ENCODE measurements at places on chromosomes 5 and 9.

DNA sequence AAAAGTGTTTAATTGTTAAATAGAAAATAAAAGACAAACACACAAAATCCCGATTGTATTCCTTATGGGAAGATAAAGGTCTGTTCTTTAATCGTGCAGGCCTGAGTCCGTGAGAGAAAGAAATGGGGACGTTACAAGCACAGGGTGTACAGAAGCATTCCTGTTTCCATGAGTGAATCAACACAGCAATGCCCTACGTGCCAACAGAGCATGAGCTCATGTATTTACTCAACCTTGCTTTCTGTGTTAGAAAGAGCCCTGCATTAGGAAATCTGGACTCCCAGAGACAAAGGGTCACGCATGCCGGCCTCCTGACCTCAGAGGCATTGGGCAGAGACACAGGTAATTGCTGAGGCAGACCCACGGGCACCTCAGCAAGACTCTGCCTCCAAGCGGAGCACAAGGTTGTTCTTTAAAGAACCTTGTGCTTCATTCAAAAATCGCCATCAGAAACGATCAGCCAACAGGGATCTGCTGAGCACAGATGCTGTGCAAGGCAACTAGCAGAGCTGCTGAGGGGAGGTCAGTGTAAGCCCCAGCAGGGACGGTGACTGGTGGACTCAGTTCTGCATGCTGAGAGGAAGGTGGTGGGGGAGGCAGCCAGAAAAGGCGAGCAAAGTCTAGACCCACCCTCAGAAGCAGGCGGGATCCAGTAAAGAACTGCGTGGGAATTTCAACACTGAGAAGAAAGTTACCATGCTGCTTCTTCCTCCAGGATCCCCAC lies 101.0 kb downstream of the TLE1 start:
- no peak for DNase-seq

DNA sequence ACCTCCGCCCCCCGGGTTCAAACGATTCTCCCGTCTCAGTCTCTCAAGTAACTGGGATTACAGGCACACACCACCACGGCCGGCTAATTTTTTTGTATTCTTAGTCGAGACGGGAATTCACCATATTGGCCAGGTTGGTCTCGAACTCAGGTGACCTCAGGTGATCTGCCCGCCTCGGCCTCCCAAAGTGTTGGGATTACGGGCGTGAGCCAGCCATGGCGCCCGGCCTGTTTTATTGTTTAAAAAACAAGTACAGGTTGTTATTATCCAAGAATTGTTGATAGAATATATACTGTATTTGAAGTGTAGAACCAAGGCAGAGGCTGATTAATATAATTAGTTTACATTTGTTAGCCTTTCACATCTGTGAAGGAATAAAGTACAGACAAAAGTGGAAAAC lies 8.9 kb downstream of the PARP8 start:
- DNase-seq, result no peak

DNA sequence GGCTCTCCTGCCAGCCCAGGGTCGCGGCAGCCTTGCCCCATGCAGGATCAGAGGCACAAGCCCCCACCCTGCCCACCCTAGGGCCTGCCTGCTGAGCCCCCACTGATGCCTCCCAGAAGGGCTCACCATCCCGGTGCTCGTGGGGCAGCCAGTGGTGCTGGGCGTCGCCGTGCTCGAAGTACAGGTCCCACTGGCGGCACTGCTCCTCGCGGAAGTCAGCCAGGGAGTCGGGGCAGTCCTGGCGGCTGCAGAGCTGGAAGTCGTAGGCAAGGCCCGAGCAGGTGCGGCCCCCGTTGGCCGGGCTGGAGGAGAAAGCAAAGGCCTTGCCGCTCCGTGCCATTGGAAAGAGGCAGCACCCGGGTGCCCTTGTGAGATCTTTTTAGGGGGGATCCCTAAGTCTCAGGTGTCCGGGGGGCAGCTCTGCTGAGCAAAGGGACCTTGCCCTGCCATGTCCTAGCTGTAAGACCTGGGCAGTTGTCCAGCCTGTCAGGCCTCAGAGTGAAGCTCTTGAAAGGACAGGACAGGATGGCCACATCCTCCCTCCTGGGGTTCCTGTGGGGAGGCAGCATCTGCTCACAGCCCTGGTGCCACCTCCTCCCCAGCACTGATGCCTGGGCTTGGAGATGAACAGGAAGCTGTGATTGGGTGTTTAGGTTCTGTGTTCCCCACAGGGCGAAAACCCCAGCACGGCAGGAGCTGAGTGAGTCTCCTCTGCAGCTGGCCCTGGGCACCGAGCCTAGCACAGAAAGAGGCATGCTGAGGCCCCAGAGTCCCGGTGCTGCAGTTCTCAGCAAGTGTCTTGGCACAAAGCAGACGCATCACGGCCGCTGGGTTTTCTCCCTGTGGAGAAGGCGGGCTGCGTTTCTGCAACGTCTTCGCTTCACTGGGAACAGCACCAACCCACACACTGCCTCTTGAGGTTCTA lies 77.7 kb downstream of the ZNF354C start:
- DNase-seq, result no peak

- DNase-seq, result no peak
Measured at GRCh38 chr9:77708064-77708815, 60.1 kb upstream of the GNA14 start.

DNA sequence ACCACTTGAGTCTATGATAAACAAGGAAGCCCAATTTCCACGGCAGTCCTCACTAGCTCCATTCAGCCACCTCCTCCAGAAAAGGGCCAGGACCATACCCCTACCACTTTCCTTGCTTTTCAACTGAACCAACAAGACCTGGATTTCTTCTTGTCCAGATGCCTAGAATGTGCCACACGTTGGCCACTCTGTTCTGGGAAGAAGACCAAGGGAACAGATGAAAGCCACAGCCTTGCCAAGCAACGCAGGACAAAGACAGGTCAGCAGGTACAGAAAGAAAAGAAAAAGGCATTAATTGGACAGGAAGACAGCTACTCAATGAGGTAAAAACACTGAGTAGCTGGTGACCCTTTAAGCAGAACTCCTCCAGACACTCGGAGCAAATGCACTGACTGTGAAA lies 2.2 kb downstream of the CCNJL start:
- DNase-seq, result no peak

- no peak for DNase-seq
Measured at GRCh38 chr5:10507575-10508096, 56.2 kb upstream of the ANKRD33B start.

GRCh38 chr5:161235569-161235968 lies 311.0 kb downstream of the GABRB2 start:
- no peak for DNase-seq

DNA sequence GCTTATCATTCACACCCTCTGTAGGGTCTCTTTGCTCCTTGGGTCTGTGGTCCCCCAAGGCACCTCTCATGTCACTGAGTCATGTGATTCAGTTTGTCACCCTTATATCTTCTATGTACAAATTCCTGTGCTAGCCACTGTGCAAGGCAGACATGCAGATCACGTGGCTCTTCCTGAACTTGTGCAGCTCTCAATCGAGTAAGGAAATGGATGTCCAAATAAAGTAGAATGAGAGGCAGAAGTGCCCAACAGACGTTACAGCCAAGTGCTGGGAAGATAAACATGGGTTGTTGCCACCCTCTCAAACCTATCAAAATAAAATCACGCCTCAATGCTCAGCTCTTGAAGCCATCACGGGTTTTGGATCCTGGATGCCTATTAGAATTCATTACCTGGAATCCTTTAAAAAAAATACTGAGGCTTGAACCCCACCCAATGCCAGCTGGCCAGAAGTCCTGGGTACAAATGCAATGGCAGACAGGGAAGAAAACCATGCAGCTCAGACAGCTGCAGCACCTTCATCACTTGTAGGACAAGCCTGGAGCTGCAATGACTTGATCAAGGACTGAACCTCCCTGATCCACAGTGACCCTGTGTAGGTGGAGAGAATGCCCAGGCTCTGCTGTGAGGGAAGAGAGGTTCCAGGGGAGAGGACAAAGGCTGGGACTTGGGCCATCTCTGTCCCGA lies 228.7 kb upstream of the DAP start:
- no peak for DNase-seq

All from stimulated activated CD8-positive, alpha-beta memory T cell treated with anti-CD3 and anti-CD28 coated beads, Interleukin-15, amount 100 ng/mL, for 1 hour (primary cell).